Cerebellar cortex (tissue), 1 donor: ENCODE measurements at places on chromosomes 12 and 14.
A peak's percentile ranks its signal among the peaks of the same experiment; 100 is the strongest.

GRCh38 chr12:106118-106591, 39.6 kb downstream of the IQSEC3 start:
- no peak for DNase-seq

- DNase-seq = no peak
These were observed 372.0 kb upstream of the ATP2B1 start for GRCh38 chr12:90080616-90081015.

DNA sequence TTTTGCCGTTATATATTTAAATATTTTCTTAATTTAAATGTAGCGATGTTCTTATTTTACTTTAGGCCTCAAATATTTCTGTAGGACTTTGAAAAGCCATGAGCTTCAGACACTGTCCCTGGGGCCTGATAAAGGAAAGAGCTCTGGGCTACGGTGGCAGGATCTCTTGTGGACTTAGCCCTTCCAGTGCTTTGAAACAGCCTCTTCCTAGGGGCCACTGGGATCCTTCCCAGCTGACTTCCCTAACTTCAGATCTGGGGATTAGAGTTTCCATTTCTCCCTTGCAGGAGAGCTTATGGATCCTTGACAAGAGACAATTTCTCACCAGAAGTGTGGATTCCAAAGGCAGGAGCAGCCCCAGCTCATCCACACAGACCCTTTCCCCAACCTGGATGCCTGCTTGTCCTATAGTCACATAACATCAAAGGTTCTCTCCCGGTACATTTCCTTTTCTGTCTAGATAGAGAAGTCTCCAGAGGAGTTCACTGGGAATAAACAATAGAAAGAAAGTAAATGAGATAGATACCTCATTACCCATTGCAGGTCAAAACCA, 221.4 kb downstream of the TTC6 start:
- DNase-seq = no peak

DNA sequence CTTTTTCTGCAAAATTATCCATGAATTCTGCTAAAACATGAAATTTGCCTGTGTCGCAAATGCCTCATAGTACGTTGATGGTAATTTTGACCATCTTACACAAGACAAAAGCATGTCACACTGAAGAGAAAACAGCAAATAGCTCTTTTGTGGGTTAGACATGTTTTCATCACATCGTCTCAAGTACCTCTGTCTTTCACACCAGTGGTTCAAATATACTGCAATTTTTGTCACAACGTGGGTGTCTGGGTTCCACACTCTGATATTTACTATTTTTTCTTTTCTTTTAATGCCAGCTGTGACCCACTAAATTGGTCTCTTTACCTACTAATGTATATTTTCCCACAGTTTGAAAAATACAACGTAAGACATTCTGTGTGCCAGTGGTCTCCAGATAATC, 10.4 kb downstream of the KLRB1 start:
- DNase-seq = no peak

GRCh38 chr12:77481687-77482086, 349.0 kb upstream of the NAV3 start:
- DNase-seq = no peak

GRCh38 chr14:74506411-74506851, 12.9 kb downstream of the ISCA2 start:
- no peak for DNase-seq

- no peak for DNase-seq
These were observed 20.1 kb downstream of the MBIP start for GRCh38 chr14:36300337-36300736.

DNA sequence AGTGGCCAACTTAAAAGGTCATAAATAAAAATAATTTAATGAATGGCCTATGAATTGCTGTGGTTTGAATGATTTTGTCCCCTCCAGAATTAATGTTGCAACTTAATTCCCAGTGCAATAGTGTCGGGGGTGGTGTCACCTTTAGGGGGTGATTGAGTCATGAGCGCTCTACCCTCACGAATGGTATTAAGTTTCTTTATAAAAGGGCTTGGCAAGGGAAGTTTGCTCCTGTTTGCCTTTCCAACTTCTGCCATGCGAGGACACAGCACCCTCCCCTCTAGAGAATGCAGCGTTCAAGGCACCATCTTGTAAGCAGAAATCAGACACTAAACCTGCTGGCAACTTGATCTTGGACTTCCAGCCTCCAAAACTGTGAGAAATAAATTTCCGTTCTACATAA, 253.3 kb downstream of the ATXN7L3B start:
- no peak for DNase-seq

GRCh38 chr14:101223561-101224162, 320.1 kb upstream of the RTL1 start:
- DNase-seq = no peak

DNA sequence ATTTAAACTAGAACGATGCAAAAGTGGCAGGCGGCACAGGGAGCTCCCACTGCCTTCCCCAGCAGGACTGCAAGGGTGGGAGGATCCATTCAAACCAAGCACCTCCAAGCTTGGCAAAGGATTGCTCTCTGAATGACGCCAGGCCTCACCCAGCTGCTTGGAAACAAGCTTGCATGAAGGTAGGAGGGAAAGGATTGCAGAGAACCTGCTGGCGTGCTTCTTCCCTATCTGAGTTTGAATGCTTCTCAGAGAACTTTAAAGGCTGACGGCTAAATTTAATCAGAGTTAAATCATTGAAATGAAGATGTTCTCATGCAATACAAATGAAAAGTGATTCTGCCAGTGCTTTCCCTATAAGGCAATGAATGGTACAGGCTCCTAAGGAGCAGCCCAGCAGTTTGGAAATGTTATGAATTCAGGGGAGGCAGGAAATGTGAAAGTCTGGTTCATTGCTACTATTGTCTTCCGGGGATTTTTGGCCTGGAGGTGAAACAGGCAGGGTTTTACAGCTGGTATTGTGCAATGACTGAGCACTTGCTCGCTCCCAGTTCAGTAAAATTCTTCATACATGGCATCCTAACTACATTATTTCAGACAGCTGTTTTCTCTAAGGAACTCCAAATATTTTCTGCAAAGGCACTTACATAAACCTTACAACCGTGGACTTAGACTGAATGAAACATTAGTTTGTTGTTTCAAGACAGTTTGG, 31.9 kb upstream of the DUSP6 start:
- peak; percentile 66 for DNase-seq

DNA sequence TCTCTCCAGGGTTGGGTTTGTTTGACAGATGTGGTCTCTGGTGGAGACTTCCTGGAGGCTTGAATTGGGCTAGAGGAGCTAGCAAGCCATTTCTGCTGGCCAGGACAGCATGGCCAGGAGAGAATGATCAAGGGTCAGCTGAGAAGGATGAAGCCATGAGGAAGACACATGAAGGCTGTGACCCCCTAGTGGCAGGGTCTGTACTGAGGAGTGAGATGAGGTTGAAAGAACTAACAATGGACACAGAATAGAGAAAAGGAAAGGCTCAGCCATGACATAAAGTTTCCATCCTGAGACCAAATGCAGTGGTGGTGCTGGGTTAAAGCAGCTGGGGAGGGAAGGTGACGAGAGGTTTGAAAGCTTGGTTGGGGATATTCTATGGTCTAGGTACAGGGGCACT, 89.9 kb downstream of the NT5DC3 start:
- DNase-seq = no peak

- DNase-seq = no peak
These were observed 188.4 kb downstream of the DUSP6 start for GRCh38 chr12:89163918-89164317.

- peak; percentile 37 for DNase-seq
These were observed 906 bp downstream of the LARP4 start for GRCh38 chr12:50401500-50402081.
